ENCODE measurements at places on chromosomes 4 and X.

GRCh38 chr4:37726666-37727065 lies 40.5 kb upstream of the RELL1 start:
- DNase-seq, result no peak
- H3K27me3 ChIP-seq, result no peaks in the 10 kb centered on the region
- no peaks in the 10 kb centered on the region for H3K36me3 ChIP-seq
- H3K4me3 ChIP-seq, result no peak overlapping the region
- no peaks in the 10 kb centered on the region for H3K4me1 ChIP-seq

DNA sequence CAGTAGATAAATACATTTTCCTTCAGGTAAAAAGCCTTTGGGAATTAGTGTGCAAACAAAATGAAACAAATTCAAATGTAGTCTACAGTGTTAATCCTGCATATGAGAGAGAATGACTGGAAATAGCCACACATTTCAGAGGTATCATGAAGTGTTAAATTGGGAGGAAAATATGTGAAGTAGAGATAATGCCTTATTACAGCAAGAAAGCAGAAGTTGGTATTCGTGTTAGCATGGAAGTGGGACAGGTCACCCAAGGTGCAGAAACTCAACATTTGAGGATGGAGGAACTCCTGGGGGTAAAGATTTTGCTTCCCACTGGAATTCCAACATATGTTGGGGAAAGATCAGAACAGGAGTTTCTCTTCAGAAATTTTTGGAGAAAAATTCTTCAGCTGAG lies 51.3 kb downstream of the EMCN start:
- DNase-seq, result no peak
- no peak overlapping the region for H3K27ac ChIP-seq
- H3K36me3 ChIP-seq, result no peaks in the 10 kb centered on the region

- H3K27me3 ChIP-seq, result no peaks in the 10 kb centered on the region
- H3K4me3 ChIP-seq, result no peak overlapping the region
- no peak for DNase-seq
- no peaks in the 10 kb centered on the region for H3K4me1 ChIP-seq
Observed at GRCh38 chr4:17475481-17475880, 36.4 kb downstream of the QDPR start.

GRCh38 chrX:37776283-37776986 lies 3.4 kb upstream of the CYBB start:
- no peak for DNase-seq
- no peaks in the 10 kb centered on the region for H3K27me3 ChIP-seq
- H3K4me1 ChIP-seq, result no peaks in the 10 kb centered on the region
- H3K27ac ChIP-seq, result no peak overlapping the region
- H3K36me3 ChIP-seq, result no peaks in the 10 kb centered on the region

DNA sequence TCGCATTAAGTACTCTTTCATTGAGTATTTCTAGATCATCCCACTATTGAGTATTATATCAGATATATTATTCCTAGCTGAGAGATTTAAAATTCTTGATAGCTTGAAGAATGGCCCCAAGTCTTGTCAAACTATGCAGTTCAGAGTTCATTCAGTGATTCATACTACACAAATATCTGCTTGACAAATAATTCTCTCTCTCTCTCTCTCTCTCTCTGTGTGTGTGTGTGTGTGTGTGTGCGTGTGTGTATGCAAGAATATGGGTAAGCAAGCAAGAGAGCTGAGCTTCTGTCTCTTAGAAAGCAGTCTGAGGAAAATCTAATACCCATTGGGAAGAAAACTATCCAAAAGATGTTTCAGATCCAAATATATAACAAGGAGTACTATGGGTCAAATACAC lies 142.0 kb downstream of the SLC10A7 start:
- DNase-seq, result no peak
- H3K36me3 ChIP-seq, result no peaks in the 10 kb centered on the region

DNA sequence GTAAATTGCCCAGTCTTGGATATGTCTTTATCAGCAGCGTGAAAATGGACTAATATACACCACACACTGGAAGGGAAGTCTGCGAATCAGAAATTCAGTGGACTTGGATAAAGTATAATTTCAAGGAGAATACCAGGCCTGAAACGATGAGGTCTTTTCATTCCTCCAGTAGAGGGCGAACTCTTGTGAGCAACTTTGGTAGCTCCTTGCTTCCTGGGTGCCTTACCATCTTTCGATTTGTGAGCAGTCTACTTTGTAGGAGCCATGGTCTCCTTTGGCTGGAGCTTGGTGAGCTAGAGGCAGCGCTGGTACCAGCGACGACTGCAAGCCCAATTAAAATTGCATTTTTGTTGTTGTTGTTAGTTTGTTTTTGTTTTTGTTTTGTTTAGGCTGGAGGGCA lies 791.9 kb downstream of the FAT4 start:
- no peak overlapping the region for H3K4me3 ChIP-seq
- H3K4me1 ChIP-seq, result no peaks in the 10 kb centered on the region
- H3K27ac ChIP-seq, result no peak overlapping the region
- no peaks in the 10 kb centered on the region for H3K36me3 ChIP-seq
- H3K27me3 ChIP-seq, result no peaks in the 10 kb centered on the region

DNA sequence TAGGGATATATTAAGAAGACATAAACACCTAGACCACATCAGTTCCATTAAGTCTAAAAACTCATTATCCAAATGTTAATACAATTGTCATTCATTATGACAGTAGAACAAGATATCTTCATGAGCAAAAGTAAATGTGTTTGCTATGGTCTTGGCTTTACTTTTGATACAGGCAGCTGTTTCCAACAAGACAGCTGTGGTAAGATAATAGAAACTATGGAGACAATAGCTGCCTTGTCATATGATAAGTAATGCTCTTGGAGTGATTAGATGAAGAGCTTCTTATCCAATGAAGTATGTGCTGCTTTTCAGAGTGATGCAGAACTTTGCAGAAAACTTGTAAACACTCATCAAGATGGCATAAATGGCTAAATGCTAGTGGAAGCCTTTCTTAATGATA lies 1066.0 kb downstream of the FSTL5 start:
- no peaks in the 10 kb centered on the region for H3K36me3 ChIP-seq
- H3K4me1 ChIP-seq, result no peaks in the 10 kb centered on the region
- no peak overlapping the region for H3K27ac ChIP-seq
- no peaks in the 10 kb centered on the region for H3K27me3 ChIP-seq

GRCh38 chrX:44152852-44153251 lies 179.7 kb upstream of the NDP start:
- H3K4me1 ChIP-seq, result no peaks in the 10 kb centered on the region
- no peak for DNase-seq
- no peak overlapping the region for H3K4me3 ChIP-seq
- H3K27me3 ChIP-seq, result no peaks in the 10 kb centered on the region

GRCh38 chrX:23826653-23827052 lies 43.7 kb downstream of the SAT1 start:
- no peak for DNase-seq
- no peaks in the 10 kb centered on the region for H3K4me1 ChIP-seq
- no peak overlapping the region for H3K27ac ChIP-seq
- H3K4me3 ChIP-seq, result no peak overlapping the region
- H3K36me3 ChIP-seq, result no peaks in the 10 kb centered on the region

DNA sequence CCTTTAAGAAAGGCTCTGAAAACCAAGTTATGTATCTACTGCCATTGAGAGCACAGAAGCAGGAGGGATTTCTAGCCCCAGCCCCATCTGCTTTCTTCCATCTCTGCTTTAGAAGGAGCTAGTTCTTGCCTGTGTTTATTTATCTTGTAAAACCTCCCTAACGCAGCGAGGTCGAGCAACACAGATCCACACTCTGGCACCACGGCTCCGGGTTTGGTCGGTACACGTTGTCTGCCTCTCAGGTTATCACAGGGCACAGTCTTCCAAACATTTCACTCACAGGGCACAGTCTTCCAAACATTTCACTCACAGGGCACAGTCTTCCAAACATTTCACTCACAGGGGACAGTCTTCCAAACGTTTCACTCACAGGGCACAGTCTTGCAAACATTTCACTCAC lies 69.7 kb upstream of the TLR3 start:
- peak overlapping the region; percentile 76 for H3K27ac ChIP-seq
- no peak for DNase-seq
